Fibroblast of skin of back (primary cell): ENCODE measurements at places on chromosomes 7 and 10.

DNA sequence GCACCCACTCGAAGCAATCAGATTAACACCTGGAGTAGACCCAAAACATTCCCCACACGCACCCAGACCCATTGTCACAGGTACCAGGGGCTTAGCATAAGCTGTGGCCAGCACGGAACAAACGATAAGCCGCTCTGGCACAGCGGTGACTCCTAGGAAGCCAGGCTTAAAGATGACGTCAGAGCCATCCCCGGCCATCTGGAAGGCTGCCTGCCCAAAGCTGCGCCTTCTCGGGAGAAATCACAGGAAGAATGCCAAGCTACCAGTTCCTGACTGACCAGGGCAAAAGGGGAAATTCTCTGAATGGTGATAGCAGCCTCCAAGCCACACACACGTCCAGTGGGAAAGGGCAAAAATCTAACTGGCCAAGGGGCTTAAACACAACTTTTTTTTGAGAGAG is 13.0 kb upstream of the WIPI2 start:
- peak; percentile 8 for DNase-seq

- peak; percentile 72 for DNase-seq
Measured at GRCh38 chr10:104350127-104350635, 3.5 kb upstream of the CFAP58 start.

DNA sequence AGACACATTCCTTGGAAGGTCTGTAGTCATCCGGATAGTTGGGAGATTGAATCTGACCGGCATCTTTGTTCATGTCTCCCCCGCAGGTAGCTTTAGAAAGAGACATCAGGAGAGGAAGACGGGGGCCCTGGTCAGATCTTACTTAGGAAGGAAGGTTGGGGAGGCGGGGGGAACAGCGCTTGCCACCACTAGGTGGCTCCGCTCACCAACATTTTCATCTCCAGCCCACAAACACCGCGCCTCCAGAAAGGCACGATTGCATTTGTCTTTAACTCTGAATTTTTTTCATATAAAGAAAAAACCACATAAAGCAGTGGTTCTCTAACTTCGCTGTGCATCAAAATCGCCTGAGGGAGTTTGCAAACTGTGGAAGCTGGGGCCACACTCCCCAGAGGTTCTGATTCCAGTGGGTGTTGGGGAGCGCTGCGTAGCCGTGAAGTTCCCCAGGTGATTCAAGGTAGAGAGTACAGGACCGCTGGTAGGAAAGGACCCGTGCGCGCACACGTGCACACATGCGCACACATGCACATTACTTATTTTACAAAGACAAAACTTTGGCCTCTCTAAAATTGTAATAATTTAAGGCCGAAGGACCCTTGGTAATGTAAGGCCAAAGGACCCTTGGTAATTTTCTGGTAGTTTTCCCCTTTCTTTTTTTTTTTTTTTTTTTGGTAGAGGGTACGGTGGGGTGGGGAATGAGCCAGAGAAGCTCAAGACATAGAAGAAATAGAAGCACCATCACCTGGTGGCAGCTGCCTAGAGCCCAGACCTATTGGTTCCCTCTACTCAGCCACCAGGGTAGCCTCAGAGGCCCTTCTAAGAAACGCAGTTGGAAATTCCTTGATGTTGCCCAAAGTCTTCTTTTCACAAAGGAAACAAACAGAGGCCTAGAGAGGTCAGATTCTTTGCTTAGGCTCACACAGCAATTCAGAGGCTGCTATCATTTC is 37.4 kb upstream of the OPALIN start:
- DNase-seq, result peak; percentile 61

- no peak for DNase-seq
Measured at GRCh38 chr7:15197042-15197977, 294.8 kb upstream of the DGKB start.

DNA sequence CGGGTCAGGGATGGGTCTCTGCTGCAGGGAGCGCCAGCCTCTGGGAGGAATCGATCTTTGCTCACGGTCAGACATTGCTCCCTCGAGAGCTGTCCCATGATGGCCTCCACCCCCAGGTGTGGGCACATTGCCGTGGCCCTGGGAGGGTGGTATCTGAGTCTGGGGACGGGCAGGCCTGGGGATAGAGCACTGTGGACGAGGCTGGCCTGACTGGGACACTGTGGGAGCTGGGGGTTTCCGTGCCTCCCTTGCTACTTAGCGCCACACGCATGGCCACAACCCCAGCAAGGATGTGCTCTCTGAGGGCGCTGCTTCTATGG is 55.7 kb downstream of the JAKMIP3 start:
- no peak for DNase-seq

GRCh38 chr7:138029126-138029525 is 27.2 kb upstream of the CREB3L2 start:
- DNase-seq, result no peak
